ENCODE measurements at places on chromosomes 12 and 14.

- ATAC-seq = peak; percentile 70
These were observed 3.9 kb downstream of the GZMH start for GRCh38 chr14:24605435-24606190.

DNA sequence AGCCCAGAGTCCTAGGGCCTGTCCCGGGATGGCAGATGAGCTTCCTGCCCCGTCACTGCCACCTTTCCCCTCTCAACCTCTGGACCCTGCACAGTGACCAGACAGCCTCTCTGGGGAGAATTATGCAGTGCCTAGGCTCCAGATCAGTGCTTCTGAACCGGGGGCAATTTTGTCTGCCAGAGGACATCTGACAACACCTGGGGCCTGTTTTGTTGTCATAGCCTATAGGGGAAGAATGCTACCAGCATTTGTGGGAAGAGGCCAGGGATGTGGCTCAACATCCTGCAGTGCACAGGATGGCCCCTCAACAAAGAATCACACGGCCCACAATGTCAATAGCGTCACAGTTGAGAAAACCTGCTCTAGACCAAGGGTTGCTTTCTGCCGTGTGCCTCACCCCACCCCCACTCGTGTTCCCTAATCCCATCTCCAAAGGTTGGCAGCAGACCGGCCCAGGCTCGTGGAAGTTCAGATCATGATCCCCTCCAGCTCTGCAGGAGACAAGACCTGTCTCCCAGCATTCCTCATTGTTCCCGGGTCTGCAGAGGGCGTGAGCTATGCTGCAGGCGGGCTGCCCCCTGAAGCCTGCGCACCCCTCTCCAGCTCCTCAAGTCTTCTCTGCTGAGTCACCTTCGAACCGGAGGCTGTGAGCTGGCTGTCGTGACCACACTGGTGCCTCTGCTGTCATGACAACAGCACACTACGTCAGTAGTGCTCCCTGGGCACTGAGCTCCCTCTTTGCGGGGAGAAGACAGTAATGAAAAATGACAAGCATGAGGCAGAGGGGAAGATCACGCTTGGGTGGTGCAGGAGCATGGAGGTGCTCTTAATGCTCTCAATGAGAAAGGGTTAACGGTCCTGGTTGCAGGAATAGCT lies 2.0 kb upstream of the GAPDH start:
- ATAC-seq = peak; percentile 26

- ATAC-seq = no peak
These were observed 287.1 kb upstream of the SRRM4 start for GRCh38 chr12:118694128-118694775.

GRCh38 chr14:92575748-92576303 lies 62.2 kb downstream of the RIN3 start:
- ATAC-seq = no peak

DNA sequence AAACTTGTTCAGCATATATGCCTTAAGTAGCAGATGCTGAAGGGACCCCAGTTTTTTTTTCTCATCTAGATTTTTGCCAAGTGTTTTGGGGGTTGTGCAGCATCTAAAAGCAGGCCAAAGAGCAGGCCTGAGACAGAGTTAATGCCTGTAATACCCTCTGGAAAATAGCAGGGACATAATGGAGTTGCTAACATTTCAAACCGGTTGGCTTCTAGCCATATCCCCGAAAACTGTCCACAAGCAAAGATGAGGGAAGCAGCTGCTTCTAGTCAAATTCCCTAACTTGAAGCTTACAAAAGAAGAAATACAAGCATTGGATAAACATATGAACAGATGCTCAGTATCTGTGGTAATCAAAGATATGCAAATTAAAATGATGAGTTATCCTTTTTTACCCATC lies 52.1 kb upstream of the AEBP2 start:
- no peak for ATAC-seq

GRCh38 chr12:74801625-74802024 lies 264.0 kb downstream of the ATXN7L3B start:
- ATAC-seq = no peak

Measured in esophagus mucosa (tissue), 1 donor.